HCT116 (cell line): ENCODE measurements at places on chromosomes 6 and 20. TPM values are rescaled to one million over a fixed set of nuclear protein-coding genes. Genes with fewer than 3 reads are reported as not detected.

GRCh38 chr6:158539881-158540280, 20.0 kb upstream of the TMEM181 start:
- no peak for DNase-seq

- no peak for DNase-seq
Measured at GRCh38 chr20:36045373-36045714, 77.0 kb downstream of the CNBD2 start.

- no peak for DNase-seq
Measured at GRCh38 chr20:36856691-36857635, 19.0 kb upstream of the TLDC2 start.

DNA sequence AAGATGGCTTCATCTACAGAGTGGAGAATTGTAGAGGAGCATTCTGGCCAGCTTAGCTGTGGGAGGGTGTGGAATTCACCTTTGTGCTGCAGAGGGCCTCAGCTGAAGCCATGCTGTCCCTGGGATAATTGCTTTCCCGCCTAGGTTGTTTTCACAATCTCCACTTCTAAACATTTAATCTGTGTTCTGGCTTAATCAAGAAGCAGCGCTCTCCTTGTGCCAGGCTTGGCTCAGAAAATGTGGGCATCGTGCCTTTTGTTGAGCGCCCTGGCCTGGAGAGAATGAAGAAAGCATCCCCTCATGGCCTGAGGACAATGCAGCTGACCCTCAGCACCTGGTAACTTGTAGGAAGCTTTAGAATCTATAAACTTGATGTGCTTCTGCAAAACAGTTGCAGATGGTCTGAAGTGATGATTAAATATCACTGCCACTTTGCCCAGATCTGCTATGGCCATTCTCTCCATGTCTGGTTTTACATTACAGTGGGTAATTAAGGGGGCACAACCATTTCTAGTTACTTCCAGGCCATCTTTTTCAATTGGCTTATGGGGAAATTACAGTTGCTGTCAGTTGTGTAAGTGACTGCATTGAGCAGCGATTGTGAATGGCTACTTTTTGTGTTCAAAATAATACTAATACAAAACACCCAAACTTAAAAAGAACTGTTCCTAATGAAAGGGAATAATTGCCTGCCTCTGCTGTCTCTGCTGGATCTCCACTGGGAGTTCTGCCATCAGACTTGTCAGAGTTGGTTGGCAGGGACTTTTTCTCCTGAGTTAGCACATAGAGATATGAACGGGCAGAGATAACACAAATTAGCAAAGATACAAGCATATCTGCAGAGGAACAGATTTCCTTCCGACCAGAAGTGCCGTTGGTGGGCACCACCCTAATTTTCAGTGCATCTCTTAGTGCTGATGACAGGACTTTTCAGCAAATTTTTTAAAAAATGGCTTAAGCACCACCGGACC, 18.4 kb downstream of the CTNNBL1 start:
- DNase-seq = no peak

GRCh38 chr20:56160956-56161355, 87.6 kb upstream of the MC3R start:
- no peak for DNase-seq

GRCh38 chr6:128311944-128312570, 208.3 kb downstream of the PTPRK start:
- no peak for DNase-seq

DNA sequence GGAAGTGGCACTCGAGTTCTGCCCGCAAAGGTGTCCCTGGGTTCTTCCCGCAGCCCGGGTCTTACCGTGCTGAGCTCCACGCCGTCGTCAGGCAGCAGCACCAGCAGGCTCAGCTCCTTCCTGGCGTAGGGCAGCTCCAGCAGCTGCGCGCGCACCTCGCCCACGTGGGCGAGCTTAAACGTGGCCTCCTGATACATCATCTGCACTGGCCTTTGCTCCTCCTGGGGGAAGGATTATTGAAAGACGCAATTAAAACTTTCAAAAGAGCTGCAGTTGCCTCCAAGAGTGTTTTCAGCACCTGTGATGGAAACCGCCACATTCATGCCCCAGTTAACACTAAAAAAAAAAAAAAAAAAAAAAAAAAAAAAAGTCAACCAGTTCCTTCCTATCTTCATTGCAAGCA, 11.3 kb downstream of the SERPINB9 start:
- DNase-seq = no peak

DNA sequence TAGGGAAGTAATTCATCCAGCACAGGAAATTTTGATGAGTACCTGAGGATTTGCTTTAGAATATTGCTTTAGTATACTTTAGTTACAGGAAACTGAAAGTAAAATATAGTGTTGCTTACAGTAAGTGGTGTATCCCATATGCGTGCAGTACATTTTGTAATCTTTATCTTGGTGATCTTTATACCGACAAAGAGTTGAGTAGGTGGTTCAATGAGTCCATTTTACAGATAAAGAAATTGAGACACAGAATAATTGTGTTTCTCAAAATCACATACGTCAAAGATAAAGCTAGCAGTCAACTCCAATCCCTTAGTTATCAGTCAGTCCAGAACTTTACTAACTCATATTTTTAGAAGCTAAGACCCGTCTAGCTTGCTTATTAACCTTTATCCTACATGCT, 65.8 kb upstream of the E2F3 start:
- DNase-seq = no peak

GRCh38 chr6:14211562-14211942, 94.0 kb downstream of the CD83 start:
- DNase-seq = no peak

DNA sequence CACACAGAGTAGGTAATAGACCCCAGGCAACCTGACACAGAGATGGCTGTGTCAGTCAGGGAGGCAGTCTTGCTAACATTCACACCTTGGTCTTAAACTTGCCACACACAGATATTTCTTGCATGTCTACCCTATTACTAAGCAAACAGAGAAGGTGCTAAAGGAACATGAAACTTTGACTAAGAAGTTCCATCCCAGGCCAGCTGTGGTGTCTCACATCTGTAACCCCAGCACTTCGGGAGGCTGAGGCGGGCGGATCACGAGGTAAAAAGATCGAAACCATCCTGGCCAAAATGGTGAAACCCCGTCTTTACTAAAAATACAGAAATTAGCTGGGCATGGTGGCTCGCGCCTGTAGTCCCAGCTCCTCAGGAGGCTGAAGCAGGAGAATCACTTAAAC, 222.4 kb upstream of the JARID2 start:
- DNase-seq = no peak

GRCh38 chr20:63848003-63848911, 13.0 kb upstream of the ABHD16B start:
- DNase-seq = no peak

GRCh38 chr6:20237677-20238460, 25.6 kb upstream of the MBOAT1 start:
- no peak for DNase-seq

GRCh38 chr6:145891126-145891525, 73.0 kb downstream of the SHPRH start:
- DNase-seq = no peak

DNA sequence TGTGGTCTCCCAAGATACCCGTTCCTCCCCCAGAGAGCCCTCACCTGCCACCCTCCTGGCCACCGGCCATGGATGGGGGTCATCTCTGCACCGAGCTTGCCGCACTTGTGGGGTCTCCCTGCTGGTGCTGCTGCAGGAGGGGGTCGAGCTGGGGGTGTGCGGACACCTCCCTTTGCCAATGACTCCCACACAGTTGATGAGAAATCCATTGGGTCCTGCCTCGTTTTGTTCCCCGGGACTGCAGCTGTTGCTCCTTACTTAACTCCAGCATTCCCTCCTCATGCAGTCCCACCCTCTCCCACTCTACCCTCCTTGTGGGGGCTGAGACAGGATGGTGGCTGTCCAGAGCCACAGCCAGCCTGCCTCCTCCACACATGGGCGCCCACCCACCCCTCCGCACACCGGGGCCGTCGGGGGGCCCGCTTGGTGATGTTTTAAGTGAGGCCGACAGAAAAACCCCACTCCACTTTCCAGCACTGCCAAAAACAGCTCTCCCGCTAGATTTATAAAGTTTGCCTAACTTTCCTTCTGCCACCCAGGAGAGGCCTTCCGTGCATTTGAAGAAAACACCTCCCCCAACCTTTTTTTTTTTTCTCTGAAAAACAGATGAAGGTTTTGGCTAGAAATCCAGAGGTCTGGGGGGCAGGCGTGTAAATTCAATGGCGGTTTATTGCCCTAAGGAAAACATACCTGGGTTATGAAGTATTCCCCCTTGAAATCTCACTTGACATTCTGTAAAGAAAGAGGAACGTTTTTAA, 53.5 kb upstream of the APCDD1L start:
- DNase-seq = no peak

DNA sequence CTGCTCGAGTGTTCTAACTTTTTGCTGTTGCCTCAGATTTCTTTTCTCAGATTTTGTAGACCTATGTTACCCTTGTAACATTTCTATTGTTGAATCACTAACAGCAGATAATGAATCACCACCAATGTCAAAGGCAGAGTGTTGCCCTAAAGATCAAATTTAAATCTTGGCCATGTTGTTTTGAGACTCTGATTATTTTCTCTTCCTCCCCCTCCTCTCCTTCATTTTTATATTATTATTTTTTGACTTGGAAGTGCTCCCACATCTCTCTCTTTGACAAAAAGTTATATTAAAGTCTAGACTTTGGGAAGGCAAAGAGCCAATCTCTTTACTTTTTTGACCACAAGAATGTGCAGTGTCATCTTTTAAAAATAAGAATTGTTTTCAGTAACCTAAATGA, 422.7 kb downstream of the NKAIN2 start:
- DNase-seq = no peak

DNA sequence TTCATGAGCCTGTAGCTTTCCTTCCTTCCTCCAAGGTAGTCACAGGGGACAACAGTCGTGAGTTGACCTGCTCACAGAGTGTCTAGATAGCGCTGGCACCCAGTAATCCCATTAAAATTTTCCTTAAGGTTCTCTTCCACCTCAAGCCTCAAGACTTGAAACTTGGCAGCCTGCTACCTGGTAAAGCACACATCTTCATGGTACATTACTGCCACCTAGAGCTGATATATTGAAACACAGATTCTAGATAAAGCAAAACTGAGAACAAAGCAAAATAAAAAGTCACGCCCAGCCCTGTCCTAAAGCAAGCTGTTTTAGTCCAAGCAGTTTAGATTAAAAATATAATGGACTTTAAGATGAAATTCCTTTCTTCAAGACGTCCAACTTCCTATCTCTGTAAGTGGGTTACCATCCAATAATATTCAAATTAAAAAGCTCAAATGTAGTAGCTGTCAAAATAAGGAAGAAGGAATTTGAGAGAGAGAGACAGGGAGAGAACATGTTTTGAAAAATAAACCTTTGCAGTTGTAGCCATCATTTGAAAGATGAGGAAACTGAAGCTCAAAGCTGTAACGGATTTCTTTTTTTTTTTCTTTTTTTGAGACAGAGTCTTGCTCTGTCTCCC, 50.7 kb upstream of the CD83 start:
- DNase-seq = peak; percentile 68

DNA sequence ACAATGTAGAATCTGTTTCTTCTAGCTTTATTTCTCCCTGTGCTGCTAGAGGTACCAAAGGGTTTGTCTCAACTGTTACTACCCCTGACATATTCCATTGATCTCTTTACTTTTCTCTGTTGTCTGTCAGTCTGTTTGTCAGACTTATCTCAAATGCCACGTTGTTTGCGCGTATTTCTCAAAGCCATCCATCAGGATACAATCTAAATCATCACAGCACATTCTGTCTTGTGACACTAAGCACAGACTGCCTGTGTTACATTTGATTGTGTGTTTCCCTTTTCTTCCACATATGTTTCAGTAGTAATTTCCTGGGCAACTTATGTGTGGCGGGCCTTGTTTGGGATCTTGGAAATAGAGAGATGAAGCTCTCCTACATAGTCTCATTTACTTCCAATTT, 30.2 kb upstream of the SERINC3 start:
- no peak for DNase-seq

- DNase-seq = no peak
Measured at GRCh38 chr6:36685926-36686667, 7.6 kb downstream of the CDKN1A start.

- no peak for DNase-seq
Measured at GRCh38 chr6:35435074-35435837, 16.9 kb upstream of the FANCE start.

GRCh38 chr20:41175727-41176330, 38.5 kb downstream of the PLCG1 start:
- DNase-seq = no peak

DNA sequence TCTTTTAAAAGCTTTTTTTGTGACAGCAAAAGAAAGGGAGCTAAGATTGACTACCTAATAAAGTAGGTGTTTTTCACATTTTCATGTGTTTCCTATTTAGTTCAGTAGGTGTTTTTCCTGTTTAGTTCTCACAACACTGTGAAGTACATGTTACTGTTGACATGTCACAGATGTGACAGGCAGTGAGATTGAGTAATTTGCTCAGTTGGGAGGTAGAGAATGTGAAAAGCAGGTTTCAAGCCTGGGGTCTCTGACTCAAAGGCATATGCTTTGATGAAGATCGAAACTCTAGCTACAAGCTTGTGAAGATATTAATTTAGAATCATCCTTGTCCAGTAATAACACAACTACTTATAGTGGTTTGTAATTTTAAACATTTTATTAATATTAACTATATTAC, 43.1 kb downstream of the SLX4IP start:
- no peak for DNase-seq

GRCh38 chr6:170266061-170266825, 24.6 kb downstream of the DLL1 start:
- no peak for DNase-seq

DNA sequence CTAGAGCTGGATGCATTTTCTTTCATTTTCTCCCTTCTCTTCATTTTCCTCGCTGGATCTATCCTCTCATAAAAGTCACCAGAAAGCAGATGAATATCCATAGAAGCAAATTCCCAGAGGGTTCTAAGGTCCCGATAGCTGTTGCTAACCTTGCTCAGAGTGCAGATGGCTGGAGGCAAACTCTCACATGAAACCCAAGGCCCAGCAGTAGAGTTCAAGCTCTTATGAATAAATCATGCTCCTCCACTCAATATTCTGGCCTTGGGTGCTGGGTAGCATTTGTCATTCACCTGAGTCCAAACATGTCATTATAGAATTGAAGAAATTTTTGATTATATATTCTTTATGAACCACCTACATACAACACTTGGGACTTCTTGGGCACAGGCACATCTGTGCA, 539.7 kb upstream of the MARCKS start:
- no peak for DNase-seq

MCHR2 gene
- total RNA-seq = not detected

MYLIP gene
- 10.6 TPM for total RNA-seq

PKIB gene
- 24.0 TPM for total RNA-seq

LHFPL5 gene
- 0.71 TPM for total RNA-seq

CTSA gene
- 109 TPM for total RNA-seq

FRK gene
- total RNA-seq = 3.7 TPM

GTSF1L gene
- total RNA-seq = not detected

C6orf118 gene
- total RNA-seq = not detected

TRERF1 gene
- 12.4 TPM for total RNA-seq

TRIM26 gene
- total RNA-seq = 32.2 TPM

ULBP3 gene
- 18.4 TPM for total RNA-seq

OXT gene
- not detected for total RNA-seq

PRDM13 gene
- total RNA-seq = not detected

FAM209B gene
- total RNA-seq = not detected

CST7 gene
- total RNA-seq = not detected

CCM2L gene
- total RNA-seq = 1.4 TPM
